ENCODE measurements at places on chromosomes 1 and 21.
A peak's percentile ranks its signal among the peaks of the same experiment; 100 is the strongest.

GRCh38 chr1:108533351-108534083 is 26.4 kb upstream of the EEIG2 start:
- no peak for DNase-seq

- no peak for DNase-seq
These were observed 111.8 kb upstream of the USP25 start for GRCh38 chr21:15617964-15618363.

DNA sequence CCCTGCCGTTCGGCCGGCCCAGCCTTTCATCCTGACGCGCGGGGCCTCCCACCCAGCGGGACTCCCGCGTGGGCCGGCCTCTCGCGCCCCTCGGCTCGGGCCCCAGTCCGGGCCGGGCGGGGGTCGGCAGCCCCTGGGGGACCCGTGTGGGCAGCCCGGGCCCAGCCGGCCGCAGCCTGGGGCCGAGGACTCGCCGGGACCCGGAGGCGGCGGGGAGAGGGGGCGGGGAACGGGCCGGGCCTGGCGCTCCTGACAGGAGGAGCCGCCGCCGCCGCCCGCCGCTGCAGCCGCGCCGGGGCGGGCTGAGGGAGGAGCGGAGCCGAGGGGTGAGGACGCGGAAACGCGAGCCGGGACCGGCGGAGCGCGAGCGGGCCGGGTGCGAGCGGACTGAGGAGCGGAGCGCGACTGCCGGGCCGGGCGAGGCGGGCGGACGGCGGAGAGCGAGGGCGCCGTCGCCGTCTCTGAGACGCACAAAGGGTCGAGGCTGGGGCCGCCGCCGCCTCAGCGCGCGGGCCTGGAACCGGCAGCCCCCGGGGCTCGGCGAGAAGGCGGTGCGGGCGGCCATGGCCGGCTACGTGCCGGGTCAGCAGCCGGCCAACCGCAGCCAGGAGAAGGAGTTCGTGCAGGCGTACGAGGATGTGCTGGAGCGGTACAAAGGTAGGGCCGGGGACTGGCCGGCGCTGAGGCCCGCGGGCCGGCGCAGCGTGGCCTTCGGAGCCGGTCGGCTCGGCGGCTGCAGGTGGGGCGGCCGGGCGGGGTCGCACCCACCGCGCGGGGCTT is 79.1 kb downstream of the NDUFS5 start:
- peak; percentile 38 for DNase-seq

- no peak for DNase-seq
These were observed 102.7 kb upstream of the C21orf91 start for GRCh38 chr21:17921579-17922530.

DNA sequence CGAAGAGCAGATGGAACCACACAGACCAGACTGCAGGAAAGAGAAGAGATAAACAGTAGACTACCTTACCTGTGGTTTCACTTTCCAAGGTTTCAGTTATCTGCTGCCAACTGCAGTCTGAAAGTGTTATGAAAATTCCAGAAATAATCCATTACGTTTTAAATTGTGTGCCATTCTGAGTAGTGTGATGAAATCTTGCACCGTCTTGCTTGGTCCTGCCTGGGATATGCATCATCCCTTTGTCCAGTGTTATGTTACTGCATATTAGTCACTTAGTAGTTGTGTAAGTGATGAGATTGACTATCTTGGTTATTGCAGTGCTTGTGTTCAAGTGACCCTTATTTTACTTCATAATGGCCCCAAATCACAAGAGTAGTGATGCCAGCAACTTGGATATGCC is 33.9 kb downstream of the DNAJC6 start:
- DNase-seq = no peak

GRCh38 chr1:164576291-164577271 is 17.6 kb downstream of the PBX1 start:
- DNase-seq = no peak

GRCh38 chr1:52523376-52523775 is 29.5 kb downstream of the TUT4 start:
- DNase-seq = no peak

DNA sequence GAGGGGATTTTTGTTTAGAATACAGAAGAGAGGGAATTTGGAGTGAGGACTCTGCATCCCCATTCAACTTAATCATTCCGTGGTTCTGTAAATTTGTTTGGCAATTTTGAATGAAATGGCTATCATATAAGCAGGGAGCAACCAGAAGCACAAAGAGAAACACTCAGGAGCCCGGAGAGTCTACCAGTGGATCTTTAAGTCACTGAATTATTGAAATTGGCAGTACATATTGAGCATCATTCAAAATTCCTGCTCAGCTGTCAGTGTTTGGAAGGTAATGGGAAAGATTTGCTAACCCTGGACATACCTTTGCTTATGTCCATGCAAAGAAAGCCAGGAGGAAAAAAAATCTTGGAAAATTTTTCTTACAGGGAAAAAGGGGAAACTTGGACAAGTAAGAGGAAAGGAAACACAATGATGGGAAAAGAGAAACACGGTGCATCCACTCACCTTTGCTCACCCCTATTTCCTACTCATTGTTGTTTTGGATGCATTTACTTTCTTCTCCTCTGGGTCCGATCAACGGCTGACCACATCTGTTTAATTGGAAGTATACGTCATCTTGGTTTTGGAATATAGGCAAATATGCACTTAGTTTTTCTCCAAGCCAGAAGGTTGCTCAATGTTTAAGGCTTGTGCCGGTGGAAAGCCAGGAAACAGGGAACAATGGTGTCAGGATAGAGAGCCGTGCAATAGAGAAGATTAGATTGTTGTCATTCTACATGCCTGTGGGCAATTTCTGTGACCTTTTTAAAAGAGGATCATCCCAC is 243.0 kb upstream of the LYPLAL1 start:
- no peak for DNase-seq

DNA sequence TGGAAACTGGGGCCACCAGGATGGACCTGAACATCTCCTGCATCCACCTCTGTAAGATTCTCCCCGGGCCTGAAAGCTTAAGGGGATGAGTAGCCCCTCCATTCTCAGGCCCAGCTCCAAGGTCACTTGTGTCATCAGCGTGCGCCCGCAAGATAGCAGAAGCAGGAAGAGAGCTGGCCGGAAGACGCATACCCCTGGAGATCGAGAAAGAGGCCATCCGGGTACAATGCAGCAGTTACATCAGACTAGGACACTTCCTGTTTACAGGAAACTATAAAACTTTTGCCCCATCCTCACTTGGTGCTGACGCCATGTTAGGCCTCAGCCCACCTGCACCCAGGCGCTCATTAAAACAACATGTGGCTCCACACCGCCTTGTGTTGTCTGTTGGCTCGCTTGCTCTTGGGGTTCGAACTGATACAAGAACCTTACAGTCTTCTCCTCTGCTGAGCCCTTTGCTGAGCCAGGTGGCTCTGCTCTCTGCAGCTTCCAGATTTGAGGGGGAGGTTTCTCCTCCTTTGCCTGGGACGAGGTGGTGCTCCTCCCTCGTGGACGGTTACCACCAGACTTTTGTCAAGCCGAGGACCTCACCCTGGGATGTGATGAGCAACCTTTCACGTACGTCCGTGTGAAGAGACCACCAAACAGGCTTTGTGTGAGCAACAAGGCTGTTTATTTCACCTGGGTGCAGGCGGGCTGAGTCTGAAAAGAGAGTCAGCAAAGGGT is 277.5 kb upstream of the C1orf174 start:
- DNase-seq = no peak

DNA sequence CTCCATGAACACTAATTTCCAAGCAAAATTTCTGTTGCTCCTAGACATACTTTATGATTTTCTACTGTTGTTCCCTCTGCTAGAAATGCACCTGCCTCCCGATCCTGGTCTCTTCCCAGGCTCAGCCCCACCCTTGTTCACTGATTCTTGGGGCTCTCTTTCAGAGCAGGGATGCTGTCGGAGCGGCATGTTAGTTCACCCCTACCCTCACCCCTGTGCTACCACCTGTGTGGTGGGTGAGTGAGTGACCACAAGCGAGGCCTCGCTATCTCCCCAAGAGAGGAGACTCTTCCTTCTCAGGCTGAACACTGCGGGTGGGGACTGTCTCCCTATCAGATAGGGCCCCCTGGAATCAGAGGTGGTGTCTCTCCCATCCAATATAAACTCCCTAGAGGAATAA is 4.9 kb upstream of the S100A8 start:
- no peak for DNase-seq

DNA sequence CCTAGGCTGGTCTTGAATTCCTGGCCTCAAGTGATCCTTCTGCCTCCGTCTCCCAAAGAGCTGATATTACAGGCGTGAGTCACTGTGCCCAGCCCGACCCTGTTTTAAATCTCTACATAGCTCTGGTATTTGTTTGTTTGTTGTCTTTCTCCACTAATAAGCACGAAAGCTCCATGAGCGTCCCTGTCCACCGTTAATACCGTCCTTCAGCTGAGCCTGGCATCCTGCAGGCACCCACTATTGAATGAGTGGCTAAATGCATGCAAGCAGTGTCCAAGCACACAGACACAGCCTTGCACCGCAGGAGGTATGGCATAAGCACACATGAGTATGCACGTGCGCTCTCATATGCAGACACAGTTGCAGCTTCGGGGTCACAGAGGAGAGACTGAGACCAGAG is 4.5 kb upstream of the COL16A1 start:
- no peak for DNase-seq

GRCh38 chr1:156926175-156926574 is 5.7 kb downstream of the LRRC71 start:
- no peak for DNase-seq

DNA sequence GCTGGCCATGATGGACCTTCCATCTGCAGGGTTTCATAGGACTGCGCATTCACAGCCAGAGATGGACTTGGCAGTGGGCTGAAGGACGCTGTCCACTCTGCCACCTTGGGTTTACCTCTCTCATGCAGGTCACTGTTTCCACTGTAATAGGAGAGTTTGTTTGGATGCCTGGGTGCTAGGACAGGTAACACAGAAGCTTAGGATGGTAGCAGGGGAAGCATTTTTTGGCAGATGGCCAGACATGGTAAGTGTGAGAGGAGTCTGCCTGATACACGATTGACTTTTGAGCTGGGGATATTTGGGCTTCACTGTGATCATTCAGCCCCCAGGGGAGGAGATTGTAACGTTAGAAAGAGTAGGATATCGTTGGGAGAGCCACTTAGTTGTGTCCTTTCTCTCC is 11.8 kb downstream of the PSEN2 start:
- DNase-seq = no peak

DNA sequence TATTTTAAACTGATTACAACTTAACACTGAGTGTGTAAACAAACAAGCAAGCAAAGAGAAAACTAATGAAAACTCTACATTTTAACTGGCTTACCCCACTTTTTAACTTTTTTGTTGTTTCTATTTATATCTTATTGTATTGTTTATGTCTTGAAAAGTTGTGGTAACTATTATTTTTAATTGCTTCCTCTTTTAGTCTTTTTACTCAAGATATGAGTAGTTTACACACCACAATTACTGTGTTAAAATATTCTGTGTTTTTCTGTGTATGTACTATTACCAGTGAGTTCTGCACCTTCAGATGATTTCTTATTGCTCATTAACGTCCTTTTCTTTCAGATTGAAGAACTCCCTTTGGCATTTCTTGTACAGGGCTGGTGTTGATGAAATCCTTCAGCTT is 4.7 kb upstream of the HHAT start:
- DNase-seq = no peak

- DNase-seq = no peak
These were observed 401.2 kb upstream of the PROX1 start for GRCh38 chr1:213586587-213586972.

DNA sequence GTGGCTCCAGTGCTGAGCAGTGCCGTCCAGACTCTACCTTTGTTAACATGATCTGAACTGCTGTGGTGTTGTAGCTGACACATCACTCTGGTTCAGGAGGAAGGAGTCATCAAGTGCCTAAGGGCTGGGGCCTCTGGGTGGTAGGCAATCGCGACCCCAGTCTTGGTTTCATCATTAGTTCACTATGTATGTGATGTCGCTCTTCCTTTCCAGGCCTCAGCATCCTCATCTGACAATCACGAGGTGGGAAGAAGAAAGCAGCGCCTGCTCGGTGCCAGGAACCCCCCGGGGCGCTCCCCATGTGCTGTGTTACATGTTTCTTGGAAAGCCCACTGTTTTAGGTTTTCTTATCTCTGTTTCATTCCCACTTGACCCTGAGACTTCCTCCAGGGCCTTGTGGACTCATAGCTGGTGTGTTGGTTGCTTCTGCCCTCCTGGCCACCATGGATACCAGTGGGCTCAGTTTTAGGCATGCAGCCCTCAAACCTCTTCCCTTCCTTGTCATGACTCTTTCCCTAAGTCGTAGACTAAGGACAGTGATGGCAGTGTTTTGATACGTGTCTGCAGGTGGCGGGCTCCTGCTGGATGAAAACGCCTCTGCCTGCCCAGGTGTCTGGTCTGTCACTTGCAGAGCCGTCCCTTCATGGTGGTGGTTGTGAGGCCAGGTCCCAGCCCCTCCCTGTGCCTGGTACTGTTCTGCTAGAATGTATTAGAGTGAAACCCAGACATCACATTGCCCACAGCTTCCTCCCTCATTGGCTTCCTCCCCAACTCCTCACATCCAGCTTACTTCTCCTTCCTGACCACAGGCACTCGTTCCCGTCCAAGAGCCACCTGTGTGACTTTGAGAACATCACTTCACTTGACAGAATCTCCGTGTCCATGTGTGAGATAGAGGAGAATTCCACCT is 17.2 kb upstream of the FOXO6 start:
- DNase-seq = no peak

- DNase-seq = no peak
These were observed 699 bp downstream of the ECHDC2 start for GRCh38 chr1:52920791-52921291.

DNA sequence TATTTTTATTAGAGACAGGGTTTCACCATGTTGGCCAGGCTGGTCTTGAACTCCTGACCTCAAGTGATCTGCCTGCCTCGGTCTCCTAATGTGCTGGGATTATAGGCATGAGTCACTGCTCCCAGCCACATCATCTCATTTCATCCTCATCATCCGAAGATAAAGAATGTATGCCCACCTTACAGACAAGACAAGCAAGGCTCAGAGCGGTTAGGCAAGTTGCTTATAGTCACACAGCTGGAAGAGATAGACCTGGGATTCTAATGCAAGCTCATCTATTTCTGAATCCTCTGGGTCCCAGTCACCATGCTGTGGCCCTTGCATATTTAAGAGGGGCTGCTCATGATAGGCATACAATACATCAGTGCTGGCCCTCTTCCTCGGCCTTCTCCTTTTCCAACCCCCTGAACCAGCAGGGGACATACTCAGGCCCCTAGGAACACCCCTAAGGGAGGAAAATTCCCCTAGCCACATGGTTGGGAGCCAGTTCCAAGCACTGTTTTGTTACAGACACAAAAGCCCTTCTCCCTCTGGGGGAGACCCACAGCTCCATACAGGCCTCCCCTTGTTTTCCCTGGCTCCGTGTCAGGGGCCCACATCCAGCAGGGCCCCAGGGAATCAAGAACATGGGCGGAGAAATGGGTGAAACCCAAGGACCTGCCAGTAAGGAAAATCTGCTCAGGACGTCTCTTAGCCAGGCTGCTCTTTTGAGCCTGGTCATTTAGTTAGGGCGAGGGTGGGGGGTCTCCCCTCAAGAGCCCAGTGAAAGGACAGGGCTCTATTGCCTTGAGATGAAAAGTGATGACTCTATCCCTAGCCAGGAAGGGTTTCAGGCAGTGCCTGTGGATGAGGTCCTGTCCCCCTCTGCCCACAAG is 6.9 kb downstream of the CSRP1 start:
- DNase-seq = no peak

Data from stimulated activated CD8-positive, alpha-beta memory T cell treated with anti-CD3 and anti-CD28 coated beads, Interleukin-7, amount 100 ng/mL, for 1 hour (primary cell).